Activated naive CD4-positive, alpha-beta T cell treated with anti-CD3 and anti-CD28 coated beads, Interleukin-2, amount 10 ng/mL, durations not matched to agents 5 hours and 36 hours (primary cell): ENCODE measurements at places on chromosomes 2 and 18. TPM values are rescaled to one million over a fixed set of nuclear protein-coding genes. Genes with fewer than 3 reads are reported as not detected.

Gene SPC25
- total RNA-seq, result 34.3 TPM

Gene DSG4
- total RNA-seq, result not detected

Gene LAMA1
- not detected for total RNA-seq

Gene TMEM198
- 0.46 TPM for total RNA-seq

Gene GCKR
- total RNA-seq, result not detected

Gene COBLL1
- 0.13 TPM for total RNA-seq

Gene FAM228A
- total RNA-seq, result not detected

Gene SERPINB2
- total RNA-seq, result not detected

Gene ASB18
- total RNA-seq, result not detected

Gene CYBRD1
- 0.51 TPM for total RNA-seq

Gene GALNT13
- 0.14 TPM for total RNA-seq

Gene LYPD1
- total RNA-seq, result not detected

Gene RAB6C
- total RNA-seq, result not detected

Gene SOWAHC
- total RNA-seq, result 0.24 TPM

Gene EDAR
- total RNA-seq, result 0.63 TPM

Gene CFAP65
- total RNA-seq, result not detected

Gene BUB1
- total RNA-seq, result 82.2 TPM

Gene ALLC
- total RNA-seq, result not detected

Gene HOXD4
- not detected for total RNA-seq

Gene ALPP
- total RNA-seq, result not detected

Gene HMSD
- 1.1 TPM for total RNA-seq

Gene SIX3
- not detected for total RNA-seq

Gene RAX
- not detected for total RNA-seq

Gene ARID5A
- total RNA-seq, result 74.6 TPM

Gene DYNAP
- not detected for total RNA-seq

Gene ITGB6
- total RNA-seq, result not detected

Gene MERTK
- total RNA-seq, result 0.14 TPM

Gene PKDCC
- not detected for total RNA-seq
